Osteoblast (primary cell): ENCODE measurements at places on chromosomes 7 and 10.
A peak's percentile ranks its signal among the peaks of the same experiment; 100 is the strongest.

GRCh38 chr10:92773776-92774175, 74.5 kb upstream of the EXOC6 start:
- no peak for DNase-seq

DNA sequence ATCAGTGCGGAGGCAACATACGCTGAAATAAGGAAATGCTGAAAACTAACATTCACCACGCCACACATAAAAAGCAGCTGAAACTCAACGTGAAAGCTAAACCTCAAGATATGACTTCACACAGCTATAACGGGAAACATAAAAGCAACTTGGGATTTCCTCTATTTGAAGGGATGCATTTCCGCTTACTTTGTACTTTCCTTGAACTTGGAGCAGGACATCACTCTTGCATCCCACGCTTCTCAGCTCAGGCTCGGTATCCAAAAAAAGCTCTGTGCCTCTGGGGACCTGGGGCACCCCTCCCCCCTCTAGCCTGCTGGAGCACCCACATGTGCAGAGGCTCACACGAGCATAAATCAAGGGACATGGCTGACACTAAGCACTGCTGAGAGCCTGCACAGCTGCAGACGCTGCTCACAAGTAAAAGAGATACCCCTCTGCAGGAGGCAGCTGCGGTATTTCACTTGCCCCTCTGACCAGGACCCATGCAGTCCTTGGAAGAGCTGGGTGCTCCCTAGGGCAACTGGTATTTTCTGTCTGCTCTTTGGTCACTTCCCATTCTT, 34.2 kb downstream of the PARD3 start:
- DNase-seq = peak; percentile 80

GRCh38 chr10:76647301-76647700, 990.3 kb downstream of the KCNMA1 start:
- no peak for DNase-seq

GRCh38 chr7:100837099-100837836, 9.9 kb upstream of the EPHB4 start:
- DNase-seq = peak; percentile 97

- no peak for DNase-seq
Measured at GRCh38 chr10:94292434-94293090, 70.2 kb downstream of the NOC3L start.

DNA sequence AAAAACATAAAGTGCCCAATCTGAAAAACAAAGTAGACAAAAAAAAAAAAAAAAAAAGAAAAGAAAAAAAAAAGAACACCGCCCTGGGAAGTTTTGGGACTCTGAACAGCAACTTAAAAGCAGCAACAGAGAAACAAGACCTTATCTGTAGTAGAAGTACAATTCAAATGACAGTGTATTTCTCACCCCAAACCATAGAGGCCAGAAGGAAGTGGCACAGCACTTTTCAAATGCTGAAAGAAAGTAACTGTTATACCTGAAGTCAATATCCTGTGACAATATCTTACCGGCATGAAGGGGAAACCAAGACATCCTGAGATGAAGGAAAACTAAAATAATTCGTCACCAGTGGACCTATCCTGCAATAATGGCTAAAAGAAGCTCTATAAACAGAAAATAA, 112.1 kb downstream of the DNAJC1 start:
- DNase-seq = no peak

- peak; percentile 91 for DNase-seq
Measured at GRCh38 chr10:102642736-102643335, 1.4 kb upstream of the TRIM8 start.

DNA sequence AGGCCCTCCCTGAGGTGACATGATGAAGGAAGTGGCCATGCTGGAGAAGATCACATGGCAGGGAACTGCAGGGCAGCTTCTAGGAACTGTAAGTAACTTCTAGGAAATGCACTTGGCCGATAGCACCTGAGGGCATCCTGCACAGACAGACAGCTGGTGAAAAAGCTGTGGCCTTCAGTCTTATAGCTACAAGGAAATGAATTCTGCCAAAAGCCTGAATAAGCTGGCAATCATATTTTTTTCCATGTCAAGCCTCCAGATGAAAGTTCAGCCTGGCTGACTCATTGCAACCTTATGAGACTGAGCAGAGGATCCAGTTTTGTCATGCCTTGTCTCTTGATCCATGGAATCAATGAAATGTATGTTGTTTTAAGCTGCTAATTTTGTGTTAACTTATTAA, 91.1 kb upstream of the CACNA2D1 start:
- DNase-seq = no peak

- peak; percentile 90 for DNase-seq
Measured at GRCh38 chr10:117544004-117544701, 1.6 kb downstream of the EMX2 start.

- DNase-seq = no peak
Measured at GRCh38 chr10:133199992-133200611, 29.9 kb upstream of the UTF1 start.

DNA sequence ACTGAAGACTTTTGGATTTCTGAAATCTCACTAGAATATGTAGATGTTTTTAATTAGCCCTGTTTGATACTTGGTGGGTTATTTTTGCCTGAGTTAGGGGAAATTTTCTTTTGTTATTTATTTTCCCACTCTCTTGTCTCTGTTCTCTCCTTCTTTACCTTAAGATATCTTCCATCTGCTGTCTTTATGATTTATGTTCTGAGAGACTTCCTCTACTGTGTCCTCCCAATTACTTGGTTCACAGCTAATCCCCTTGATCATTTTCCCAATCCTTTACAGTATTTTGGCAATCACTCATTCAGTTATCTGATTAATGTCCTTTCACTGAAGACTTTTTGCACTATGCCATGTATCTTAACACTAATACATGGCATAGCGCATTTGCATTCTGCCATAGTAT, 49.5 kb upstream of the SRPK2 start:
- no peak for DNase-seq

DNA sequence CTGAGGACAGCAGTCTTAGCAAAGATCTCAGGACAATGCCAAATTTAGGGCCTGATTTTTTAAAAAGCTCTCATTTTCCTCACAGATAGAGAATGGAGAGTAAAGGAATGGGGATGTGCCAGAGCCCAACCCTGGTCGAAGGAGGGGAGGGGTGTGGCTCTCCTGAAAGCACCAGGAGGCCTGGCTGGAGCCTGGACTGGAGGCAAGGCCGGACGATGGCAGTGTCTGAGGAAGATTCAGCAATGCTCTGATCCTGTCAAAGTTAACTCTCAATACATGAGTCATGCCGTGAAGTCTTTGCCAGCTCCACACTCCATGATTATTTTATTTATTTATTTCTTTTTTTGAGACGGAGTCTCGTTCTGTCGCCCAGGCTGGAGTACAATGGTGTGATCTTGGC, 108.3 kb downstream of the UPF2 start:
- DNase-seq = no peak

DNA sequence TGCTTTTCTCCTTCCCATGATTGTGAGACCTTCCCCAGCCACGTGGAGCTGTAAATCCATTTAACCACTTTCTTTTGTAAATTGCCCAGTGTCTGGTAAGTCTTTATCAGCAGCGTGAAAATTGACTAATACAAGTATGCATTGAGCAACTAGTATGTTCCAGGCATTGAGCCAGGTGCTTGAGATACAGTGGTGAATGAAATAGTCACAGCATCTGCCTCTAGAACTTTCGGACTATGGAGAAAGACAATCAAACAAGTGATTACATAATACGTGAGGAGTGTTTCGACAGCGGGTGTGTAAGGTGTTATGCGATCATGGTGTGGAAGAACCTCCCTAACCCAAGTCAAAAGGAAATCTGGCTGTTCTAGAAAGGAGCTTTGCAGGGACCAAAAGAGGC, 21.6 kb upstream of the NUP205 start:
- no peak for DNase-seq

GRCh38 chr7:10222976-10223375, 750.7 kb upstream of the PHF14 start:
- no peak for DNase-seq

DNA sequence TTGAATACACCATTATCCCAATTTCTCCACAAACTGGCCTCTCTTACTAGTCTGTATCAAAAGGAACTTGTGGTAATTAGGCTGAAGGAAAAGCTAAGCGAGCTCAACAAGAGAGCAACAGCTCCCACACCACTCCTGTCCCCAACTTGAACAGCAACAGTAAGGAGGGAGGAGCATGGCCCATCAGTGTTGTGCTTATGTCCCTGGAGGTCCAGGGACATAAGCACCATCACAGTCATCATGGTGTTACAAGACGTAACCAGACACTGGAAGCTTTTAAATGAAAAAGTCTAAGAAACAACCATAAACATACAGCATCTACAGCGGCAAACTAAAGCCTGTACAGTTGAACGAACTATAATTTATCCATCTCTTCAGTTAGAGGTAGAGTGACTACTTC, 989 bp downstream of the ERLIN1 start:
- DNase-seq = no peak
